ENCODE measurements at places on chromosomes 6 and 20.

DNA sequence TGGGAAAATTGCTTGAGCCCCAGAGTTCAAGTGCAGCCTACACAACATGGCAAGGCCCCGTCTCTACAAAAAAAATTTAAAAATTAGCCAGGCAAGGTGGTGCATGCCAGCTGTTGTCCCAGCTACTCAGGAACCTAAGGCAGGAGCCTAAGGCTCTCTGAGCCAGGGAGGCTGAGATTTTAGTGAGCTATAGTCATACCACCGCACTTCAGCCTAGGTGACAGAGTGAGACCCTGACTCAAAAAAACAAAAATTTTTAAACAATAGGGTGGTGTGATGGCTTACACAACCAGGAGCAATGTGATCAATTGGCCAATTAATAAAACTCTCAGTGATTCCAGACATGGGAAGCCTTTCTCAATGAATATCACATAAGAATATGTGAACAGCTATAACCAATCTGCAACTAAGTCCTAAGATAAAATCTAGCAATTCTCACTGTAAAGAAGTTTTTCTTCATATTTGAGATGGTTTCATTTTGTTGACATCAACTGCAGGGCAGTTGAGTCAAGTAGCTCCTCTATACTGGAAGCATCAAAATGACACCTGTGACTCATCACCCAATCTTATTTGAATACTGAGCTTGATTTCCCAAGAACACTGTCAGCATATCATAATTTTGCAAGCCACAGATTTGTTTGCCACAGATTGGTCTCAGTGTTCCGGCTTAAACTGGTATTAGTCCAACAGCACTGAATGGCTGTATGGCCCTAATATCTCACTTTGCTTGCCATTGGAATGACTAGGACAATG is 169.0 kb upstream of the GJE1 start:
- no peak for DNase-seq

DNA sequence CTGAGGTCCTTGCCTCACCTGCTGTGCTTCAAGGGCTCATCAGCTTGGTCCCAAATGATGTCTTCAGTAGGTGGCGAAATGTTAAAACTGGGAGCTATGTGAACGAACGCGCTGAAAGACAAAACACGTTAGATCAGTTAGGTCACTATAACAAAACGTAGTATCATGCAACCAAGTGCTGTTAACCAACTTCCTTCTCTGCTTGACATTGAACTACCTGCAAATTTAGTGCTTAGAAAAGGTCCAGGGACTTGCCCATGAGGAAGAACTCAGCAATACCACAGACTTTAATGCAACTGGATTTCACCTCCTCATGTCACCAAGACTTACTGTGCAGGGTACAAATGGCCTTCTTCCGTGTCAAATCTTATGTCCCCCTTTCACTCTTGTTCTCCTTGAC is 24.8 kb downstream of the BACH2 start:
- no peak for DNase-seq

GRCh38 chr6:88565409-88565811 is 398.0 kb downstream of the RNGTT start:
- no peak for DNase-seq

DNA sequence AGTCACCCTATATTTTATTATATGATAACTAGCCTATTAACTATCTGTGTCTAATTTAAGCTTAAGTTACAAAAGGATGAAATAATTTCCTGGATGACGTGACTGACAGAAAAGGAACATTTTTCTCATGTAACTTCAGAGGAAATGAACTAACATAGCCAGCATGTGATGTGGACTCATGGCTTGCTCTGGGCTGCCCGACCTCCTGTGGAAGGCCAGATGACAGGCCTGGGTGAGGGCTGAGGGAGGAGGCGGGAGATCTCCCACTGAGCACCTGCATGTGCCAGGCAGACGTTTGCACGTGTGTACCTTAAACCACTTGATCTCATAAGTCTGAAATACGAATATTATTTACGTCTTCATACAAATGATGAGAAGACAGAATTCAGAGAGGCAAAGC is 321.1 kb downstream of the SYNE1 start:
- DNase-seq = no peak

DNA sequence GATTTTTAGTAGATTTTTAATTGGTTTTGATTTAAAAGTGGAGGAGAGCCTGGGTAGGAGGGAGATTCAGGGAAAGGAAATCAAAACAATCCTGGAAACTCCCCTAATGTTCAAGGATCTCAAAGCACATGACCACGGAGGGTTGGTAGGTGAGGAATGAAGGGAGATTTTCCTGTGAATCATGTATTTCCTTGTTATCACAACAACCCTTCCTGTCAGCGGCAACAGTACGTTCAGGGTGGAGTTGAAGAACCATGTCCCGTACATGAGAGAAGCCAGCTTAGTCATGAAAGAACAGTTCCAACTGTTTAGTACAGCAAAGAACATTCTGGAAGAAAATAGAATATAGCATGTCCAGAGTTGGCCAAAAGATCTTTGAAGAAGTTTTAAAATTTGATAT is 79.4 kb upstream of the SCAF8 start:
- no peak for DNase-seq
